ENCODE measurements at places on chromosomes 7 and 10.

DNA sequence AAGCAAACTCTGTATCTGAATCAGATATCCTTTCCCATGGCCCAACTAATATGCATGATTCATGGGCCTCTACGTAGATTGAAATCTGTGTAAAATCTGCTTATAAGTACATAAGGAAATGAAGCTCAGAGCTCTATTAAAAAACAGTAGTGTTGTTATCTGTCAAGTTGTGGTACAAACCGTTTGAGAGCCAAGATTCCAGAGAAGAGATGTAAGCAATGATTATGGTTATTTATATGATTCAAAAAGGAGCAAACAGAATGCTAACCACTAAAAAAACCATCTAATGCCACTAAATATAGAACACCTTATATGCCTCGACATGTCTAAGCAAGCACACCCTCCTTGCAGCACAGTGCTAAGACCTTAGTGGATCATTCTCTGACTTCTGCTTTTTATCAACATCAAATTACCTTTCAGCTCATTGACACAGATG lies 26.6 kb downstream of the RPP38 start:
- no peak for DNase-seq

GRCh38 chr10:27252267-27253000 lies 11.8 kb upstream of the ACBD5 start:
- peak; percentile 94 for DNase-seq

DNA sequence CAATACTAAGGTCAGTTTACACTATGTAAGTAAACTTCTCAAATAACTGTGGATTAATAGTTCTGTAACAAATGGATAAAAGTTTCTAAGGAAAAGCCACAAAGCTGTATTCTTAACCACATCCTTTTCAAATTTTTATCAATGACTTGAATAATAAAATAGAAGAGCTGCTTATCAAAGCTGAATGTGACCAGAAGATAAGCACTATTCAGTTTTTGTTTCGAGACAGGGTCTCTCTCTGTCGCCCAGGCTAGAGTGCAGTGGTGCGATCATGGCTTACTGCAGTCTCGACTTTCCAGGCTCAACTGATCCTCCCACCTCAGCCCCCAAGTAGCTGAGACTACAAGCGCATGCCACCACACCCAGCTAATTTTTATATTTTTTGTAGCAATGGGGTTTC lies 17.0 kb downstream of the UPF2 start:
- no peak for DNase-seq

DNA sequence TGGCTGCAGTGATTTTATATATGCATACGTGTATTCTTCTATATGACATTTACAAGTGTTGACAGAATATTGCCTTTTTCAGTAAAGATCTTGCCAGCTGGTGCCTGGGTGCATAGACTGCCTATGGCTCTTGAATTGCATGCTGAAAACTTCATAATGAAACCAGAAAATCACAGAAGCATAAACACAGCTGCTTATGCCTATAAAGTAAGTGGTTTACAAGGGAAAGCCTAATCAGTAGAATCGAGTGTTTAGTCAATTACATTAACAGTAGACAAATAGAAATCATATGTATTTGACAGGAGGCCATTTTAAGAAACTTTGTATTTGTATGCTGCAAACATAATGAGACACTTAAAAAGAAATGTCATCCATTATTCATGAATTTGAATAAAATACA lies 82.5 kb downstream of the TMEM168 start:
- no peak for DNase-seq

DNA sequence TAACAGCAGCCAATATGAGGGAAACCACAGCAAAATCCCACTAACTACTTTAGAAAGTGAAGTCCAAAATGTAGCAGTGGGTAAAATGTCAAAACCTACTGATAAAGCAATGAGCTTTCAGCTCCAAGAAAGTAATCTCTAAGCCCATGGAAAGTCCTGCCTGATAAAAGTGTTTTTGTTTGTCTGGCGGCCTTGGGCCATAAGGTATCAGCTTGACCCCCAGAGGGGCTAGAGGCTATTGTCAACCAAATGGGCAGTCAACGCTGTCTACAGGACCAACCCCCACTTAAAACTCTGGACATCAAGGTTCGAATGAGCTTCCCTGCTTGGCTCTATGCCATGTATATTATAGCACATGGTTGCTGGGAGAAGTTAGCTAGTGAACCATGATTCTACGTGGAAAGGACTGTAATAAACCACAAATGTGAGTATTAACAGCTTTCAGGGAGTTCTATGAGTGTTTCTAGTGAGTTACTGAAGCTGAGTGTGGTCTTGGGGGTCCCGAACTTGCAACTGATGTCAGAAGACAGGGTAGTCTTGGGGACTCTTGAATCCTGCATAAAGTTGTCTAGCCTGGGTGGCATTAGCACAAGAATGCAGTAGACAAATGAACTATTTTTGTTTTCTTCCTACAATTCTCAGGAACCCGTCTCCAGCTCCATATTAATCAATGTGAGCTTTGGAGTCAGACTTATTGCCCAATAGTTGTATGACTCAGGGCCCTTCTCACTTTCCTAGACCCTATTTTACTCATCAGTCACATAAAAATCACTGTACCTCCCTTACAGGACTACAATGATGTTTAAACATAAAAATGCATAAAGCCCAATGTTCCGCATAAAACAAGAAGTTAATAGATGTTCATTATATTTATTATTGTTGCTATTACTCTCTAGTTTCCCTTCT lies 164.9 kb downstream of the DGKI start:
- DNase-seq: no peak

GRCh38 chr7:149214020-149214720 lies 18.8 kb downstream of the ZNF282 start:
- no peak for DNase-seq

DNA sequence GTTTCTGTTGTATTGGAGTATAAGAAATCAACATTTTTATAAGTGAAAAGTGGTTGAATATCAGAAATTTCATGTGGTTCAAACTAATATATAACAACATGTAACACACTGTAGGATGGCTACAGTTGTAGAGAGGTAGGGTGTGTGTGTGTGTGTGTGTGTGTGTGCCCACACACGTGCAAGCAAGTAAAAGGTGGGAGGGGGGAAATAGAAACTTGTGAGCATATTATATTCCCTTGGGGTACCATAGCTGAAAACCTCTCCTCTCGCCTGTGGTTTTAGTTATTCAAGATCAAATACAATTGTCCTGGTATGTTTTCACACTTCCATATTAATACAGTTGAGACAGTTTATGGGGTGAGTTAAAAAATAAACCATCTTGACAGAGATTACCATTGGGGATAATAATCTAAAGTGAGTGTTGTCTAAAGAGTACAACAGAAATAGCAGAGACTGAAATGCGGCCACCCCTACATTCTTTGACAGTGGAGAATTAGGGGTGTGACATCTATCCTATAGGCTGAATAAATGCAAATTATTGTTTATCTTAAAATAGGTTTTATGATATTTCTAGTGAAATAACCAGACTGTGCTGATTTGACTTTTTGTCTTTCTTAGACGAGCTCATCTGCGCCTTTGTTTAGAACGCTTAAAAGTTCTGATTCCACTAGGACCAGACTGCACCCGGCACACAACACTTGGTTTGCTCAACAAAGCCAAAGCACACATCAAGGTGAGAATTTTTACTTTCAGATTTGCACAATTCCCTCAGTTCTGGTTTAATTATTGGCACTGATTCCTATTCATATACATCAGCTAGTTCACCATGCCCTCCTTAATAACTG lies 25.9 kb downstream of the SMNDC1 start:
- no peak for DNase-seq

DNA sequence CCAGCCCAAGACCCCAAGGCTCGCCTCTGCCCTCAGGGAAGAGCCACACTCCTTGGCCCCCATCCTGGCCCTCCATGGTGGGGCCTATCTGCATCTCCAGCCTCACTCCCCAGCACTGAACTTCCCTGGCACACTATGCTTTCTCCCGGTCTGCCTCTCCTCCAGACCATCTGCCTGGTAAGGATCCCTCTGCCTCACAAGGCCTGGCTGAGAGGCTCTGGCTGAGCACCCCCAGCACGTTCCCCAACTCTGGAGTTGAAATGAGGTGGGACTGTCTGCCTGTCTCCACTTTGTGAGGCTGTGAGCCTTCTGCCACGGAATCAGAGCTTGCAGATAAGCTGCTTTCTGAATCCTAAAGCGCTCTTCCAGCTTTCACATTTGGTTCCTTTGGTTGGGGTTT lies 220.7 kb downstream of the TNS3 start:
- no peak for DNase-seq

GRCh38 chr7:6218329-6218728 lies 54.1 kb downstream of the CYTH3 start:
- no peak for DNase-seq

- peak; percentile 16 for DNase-seq
These were observed 12.7 kb upstream of the KLF6 start for GRCh38 chr10:3797750-3798149.

- DNase-seq: no peak
These were observed 21.1 kb upstream of the AUTS2 start for GRCh38 chr7:69577221-69577620.

GRCh38 chr7:87565877-87566276 lies 34.8 kb downstream of the ABCB1 start:
- DNase-seq: no peak

- no peak for DNase-seq
These were observed 52.9 kb upstream of the PIK3CG start for GRCh38 chr7:106812027-106812643.

DNA sequence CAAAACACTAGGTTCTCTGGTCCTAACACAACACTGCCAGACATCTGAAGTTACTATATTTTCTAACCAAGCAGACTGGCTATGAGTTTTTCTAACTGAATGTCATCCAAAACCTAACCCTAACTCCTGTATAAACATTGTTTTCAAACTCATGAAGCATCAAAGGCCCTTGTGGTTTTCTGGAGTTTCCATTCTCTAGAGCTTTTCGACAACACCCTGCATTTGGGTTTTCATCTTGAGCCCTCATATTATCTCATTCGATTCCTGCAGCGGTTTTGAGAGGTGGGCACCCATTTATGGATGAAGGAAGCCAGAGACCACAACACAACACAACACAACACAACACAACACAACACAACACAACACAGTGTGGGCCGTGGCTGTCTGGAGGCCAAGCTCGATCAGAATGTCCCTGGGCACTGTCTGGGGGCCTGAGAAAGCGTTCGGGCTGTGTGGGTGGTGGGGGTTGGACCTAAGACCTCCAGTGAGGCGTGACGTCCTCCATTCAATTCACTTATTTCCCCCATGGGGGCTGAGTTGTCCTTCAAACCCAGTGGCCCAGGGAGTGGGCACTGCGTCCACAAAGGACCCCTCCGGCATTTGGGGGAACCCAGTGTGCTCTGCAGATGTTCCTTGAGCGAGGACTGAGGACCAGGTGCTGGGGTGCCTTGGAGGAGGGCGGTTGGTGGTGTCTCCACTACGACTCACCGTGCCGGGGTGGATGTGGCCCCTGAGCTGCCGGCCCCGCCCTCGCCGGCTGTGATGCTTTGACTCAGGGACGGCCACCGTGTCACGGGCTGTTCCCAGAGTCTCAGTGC lies 490.4 kb downstream of the DNAJB6 start:
- DNase-seq: peak; percentile 38

DNA sequence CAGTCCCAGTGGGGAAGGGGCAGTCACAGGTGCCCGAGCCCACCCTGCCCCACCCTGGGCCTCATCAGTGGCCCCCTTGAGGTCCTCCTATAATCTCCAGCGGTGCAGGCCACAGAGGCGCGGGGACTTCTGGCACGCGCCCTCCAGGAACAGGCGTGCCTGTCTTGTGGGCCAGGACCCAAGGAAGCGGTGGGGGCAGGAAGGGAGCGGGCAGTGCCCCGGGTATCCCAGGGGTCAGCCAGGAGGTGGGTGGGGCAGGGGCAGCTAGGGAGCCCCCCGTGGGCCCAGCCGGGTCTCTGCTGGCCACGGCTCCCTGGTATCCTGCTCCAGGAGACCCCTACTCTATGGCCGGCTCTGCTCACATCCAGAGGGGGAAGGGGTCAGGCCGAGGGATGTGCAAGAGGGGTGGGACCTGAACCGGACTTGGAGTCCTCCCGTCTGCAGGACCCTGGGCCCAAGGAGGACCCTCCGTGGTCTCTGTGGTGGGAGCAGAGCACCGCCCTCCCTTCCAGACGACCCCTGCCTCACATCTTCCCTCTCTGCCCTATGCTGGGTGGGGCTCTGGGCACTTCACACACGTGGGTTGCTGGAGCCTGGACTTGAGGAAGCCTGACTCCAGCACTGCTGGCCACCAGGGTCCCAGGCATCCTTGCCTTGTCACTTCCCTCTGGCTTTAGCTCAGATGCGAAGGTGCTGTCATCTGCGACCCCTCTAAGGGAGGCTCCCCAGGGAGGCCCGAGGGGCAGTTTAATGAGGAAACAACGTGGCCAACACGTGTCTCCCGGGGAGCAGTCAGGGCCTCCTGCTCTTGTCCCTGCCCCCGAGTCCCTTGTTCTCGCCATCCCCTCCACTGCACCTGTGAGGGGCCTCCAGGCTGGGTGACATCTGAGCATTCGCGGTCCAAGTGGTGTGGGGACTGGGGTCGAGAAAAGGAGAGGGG lies 18.3 kb upstream of the GRIFIN start:
- no peak for DNase-seq

DNA sequence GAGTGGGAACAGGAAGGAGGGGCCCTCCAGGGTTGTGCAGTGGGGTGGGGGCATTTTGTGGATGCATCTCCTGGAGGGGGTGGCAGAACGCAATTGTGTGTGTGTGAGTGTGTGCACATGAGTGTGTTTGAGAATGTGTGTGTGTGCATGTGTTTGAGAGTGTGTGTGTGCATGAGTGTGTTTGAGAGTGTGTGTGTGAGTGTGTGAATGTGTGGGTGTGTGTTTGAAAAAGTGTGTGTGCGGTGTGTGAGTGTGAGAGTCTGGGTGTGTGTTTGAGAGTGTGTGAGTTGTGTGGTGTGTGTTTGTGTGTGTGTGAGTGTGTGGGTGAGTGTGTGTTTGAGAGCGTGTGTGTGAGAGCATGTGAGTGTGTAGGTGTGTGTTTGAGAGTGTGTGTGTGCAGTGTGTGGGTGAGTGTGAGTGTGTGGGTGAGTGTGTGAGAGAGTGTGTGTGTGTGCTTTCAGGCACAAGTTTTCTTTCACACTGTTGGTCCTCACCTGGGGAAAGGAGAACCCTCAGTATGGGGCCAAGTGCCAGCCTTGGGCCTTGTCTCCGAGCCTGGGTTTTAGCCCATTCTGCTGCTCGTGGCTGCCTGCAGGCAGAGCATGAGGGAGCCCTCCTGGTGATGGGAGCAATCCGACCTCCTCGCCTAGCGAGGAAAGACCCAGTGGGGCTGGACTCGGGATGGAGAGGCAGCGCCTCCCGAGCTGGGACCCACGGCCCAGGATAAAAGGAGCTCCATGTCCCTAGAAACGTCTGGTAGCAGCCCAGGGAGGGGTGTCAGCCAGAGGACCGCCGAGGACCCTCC lies 35.6 kb downstream of the CDH23 start:
- DNase-seq: peak; percentile 10

GRCh38 chr10:24462889-24463552 lies 254.1 kb downstream of the KIAA1217 start:
- no peak for DNase-seq
